ENCODE measurements at places on chromosomes 3 and 15.

DNA sequence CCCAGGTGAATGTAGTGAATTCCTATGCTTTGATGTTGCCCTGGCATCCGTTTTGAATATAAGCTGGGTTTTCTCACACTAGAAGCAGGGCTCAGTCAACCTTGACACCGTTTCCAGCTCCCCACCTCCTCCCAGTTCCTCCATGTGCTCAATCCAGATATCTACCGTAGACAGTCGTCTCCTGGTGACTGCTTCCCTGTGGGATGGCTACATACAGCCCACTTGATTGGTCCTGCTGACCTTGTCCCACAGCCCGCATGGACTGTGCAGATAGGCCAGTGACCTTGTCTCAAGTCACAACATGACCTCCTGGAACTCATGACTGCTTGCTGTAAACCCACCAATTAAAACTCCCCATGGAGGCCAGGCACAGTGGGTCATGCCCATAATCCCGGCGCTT, 8.1 kb downstream of the SEMA7A start:
- DNase-seq: no peak

- no peak for DNase-seq
Observed at GRCh38 chr3:42476225-42477125, 26.0 kb upstream of the VIPR1 start.

DNA sequence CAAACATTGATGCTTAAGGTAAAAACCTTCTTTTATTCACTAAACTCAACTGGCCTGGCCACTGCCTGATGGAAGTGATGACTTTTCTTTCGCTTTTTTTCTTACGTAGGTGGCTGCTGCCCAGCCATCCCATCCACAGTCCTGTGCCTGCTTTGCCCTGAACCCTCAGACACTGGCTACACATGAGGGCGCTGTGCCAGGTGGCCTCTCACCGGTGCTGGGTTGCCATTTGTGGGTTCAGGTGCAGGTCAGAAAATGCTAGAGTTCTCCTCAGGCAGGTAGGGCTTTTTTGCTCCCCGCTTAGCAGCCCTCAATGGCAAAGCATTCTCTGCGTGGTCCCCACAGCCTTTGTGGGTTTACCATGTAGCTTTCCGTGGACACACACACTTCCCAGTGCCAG, 88.3 kb upstream of the PRR23E start:
- DNase-seq: no peak

GRCh38 chr3:131349454-131349853, 32.1 kb upstream of the NUDT16 start:
- DNase-seq: no peak

DNA sequence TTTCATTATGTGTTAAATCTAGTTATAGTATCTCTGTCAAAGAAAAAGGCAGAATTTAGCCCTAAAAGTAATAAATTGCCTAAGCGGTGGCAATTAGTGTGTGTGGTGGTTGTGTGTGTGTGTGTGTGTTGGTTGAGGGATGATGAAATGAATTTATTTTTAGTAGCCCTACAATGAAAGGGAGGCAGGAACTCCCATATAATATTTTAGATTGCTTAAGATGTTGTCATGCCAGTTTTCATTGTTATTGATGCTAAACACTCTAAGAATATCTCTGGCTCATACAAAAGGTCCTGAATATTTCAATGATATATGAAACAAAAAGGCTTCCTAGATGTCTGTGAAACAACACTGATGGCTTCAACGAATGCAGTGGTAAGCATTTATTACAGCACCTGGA, 140.6 kb upstream of the TBC1D5 start:
- DNase-seq: no peak

DNA sequence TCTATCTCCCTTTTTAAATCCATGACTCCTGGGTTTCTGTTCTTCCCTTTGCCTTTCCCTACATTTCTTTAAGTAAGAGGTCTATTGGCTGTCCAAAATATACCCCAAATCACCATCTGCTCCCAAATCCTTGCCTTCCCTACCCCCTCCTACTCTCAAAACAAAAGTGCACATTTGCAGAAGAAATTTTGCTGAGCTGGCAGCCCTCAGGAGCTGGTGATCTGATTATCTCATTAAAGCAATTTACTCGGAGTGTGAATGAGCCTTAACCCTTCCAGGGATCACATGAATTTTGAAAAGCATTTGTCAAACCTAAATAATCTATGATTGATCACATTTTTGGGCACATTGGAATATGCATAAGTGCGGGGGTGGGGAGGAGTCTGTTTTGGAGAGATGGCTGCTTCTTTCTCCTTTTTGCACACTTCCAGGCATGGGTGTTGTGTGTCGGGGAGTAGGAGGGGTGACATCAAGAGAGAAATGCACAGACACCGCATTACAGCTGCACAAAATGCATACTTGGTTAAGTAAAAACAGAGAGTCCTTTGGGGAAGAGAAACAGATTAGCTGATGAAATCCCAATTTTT, 892.6 kb downstream of the TUSC7 start:
- DNase-seq: no peak

GRCh38 chr3:197394464-197395321, 96.3 kb upstream of the DLG1 start:
- DNase-seq: no peak

GRCh38 chr3:175107231-175107630, 248.1 kb downstream of the NAALADL2 start:
- DNase-seq: no peak

GRCh38 chr3:194632809-194633348, 340 bp downstream of the TMEM44 start:
- DNase-seq: no peak

- DNase-seq: no peak
Observed at GRCh38 chr15:59997070-59997701, 6.9 kb upstream of the FOXB1 start.

- no peak for DNase-seq
Observed at GRCh38 chr3:133756716-133757694, 10.8 kb downstream of the TF start.

Data from NCI-H1694 treated with DMSO at 0.1 percent for 48 hours (cell line).